ENCODE measurements at places on chromosomes 16 and 17. TPM values are rescaled to one million over a fixed set of nuclear protein-coding genes. Genes with fewer than 3 reads are reported as not detected.

ENKD1 gene
- 7.8 TPM for total RNA-seq

NEUROD2 gene
- not detected for total RNA-seq

IRF8 gene
- 3.5 TPM for total RNA-seq

ADORA2B gene
- total RNA-seq = not detected

NPIPA8 gene
- 1.0 TPM for total RNA-seq

FOXK2 gene
- total RNA-seq = 36.5 TPM

ST6GALNAC2 gene
- total RNA-seq = not detected

GRCh38 chr16:68074850-68075555 lies 10.2 kb upstream of the NFATC3 start:
- DNase-seq = no peak

GRCh38 chr17:26775219-26775822 lies 518.6 kb upstream of the WSB1 start:
- DNase-seq = no peak

- DNase-seq = no peak
Measured at GRCh38 chr16:8740775-8741355, 56.6 kb downstream of the TMEM186 start.

DNA sequence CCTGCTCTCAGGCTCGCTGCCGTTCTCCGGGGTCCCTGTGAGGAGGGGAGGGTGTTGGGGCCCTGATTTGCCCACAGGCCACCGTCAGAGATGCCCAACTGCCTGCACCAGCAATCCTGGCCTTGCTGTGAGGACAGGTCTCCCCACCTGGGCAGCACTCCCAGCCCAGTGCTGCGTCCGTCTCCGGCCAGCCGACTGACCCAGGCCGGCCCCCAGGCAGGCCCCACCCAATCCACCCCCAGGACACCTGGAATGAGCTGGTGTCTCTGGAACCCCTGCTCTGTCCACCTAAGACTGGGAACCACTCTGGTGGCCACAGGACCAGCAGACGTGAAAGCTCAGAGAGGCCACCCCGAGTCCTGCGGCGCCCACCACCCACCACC lies 20.1 kb downstream of the PKD1 start:
- no peak for DNase-seq

GRCh38 chr17:79844869-79845600 lies 5.8 kb upstream of the CBX4 start:
- no peak for DNase-seq

- DNase-seq = no peak
Measured at GRCh38 chr16:89925596-89926079, 2.5 kb downstream of the TUBB3 start.

DNA sequence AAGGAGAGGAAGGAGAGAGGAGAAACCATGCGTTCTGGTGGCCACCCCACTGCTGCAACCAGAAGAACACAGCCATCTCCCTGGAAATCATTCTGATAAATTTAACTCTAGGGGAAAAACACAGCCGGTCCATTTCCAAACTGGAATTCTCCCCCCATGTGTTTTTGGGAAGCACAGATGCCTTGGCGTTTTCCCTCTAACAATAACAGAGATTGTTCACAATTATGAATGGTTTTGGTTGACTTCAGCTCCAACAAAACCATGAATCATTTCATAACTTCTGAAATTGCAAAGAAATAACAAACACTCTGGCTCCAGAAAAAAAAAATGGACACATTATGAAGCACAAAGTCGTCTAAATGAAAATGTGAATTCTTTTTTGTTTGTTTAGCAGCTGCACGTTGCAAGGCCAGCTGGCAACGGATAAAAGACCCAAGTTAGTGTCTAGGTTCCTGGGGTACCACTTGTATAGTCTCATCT lies 46.2 kb downstream of the GNAO1 start:
- no peak for DNase-seq

DNA sequence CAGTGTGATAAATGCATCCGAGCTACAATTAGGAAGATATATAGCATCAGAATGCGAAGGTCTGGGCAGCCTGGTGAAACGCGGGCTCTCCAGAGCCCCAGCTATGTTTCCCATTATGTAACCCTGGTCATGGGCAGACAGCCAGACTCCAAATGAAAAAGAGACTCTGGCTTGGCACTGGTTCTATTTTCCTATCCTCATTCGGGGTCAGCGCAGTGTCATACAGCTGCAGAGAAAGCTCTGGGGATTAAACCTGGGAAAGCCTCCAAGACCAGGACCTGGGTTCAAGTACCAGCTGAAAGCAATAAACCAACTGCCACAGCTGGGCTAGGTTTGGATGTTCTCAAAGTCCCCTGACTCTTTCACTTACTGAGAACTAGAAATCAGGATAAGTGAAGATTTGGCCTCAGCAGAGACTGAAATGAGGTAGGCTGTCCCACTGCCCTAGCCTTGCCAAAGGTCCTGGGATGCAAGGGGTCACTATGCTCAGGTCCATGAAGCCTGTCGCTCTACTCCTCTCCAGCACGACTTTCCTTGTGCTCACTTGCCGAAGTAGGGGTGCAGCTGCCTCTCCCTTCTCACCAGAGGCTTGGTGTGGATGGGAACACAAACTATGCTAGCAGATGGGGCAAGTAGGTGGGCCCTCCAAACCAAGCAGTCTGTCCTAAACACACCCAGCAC lies 123.8 kb downstream of the SMG6 start:
- DNase-seq = no peak

- DNase-seq = peak; percentile 51
Measured at GRCh38 chr16:90019543-90020259, 445 bp upstream of the DBNDD1 start.

DNA sequence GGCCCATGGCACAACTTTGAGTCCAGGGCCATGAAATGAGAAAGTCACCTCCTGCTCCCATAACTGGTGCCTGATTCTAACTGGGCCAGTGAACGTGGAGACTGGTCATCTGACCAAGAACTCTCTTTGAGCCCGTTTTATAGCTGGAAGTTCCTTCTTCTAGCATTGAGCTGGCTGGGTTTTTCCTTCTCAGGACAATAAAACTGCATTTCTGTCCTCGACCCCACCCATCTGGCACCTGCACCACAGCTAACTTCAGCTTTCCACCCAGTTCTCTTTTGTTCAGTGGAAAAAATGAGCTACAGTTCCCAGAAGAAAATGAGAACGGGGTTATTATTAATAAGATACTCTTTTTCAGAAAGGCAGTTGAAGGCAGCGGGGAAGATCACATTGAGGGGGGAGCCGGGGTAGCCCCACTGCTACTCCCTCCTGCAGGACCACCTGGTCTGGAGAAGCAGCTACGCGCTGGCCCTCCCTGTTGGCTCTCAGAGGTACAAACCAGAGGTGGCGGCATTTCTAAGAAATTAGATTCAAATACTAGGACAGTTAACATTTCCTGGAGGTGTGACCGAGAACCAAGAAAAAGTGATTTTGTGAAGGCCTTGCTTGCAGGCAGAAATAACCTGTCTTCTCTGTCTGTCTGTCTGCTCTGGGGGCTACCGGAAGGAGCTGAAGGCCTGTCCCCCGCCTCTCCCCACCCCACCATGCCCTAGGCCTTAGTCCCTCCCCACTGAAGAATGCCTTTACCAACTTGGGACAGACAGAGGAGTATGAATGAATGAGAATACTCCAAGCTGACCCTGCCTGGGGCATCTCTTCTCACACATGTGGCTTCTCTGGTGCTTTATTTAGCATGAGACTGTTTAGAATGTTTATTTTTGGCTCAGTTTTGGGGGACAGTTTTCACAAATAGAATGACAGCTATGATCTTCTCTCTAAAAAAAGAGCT lies 123.9 kb downstream of the XYLT1 start:
- DNase-seq = no peak

DNA sequence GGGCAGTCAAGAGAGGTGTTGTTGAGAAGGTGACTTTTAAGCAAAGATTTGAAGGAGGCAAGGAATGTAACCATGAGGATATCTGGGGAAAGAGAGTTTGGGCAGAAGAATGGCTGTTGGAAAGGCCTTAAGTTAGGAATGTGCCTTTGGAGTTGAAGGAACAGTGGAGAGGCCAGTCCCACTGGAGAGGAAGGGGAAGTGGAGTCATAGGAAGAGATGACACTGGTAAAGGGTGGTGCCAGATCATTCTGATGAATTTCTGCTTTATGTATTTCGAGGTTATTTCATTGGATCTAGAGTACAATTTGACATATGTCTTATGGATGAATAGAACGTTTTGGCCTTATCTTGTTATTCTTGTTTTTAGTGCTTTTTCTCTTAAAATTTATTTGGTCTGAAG lies 93.5 kb downstream of the WWP2 start:
- DNase-seq = no peak

- no peak for DNase-seq
Measured at GRCh38 chr16:60882816-60883215, 1153.4 kb downstream of the CDH8 start.

DNA sequence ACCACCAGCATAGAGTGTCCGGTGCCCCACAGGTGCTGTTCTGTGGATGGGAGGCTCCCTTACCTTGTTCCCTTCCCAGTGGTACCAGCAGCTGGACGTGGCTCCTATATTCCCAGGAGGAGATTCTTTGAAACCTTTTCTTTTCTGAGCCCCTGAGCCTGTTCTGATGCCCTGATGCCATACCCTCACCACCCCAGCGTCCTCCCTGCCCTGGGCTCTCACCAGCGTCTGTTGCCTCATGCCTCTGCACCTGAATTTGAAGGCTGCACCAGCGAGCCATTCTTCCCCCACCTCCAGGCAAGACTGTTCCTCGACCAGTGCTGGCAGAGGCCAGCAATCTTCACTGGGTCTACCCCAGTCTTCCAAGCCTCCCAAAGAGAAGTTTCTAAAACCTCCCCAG lies 505 bp downstream of the SOST start:
- DNase-seq = no peak

- peak; percentile 40 for DNase-seq
Measured at GRCh38 chr16:66578651-66579531, at the start of gene CMTM2. Gene CMTM2 (plus strand): TSS chr16:66579463. CDS start chr16:66579608, 145 bp downstream.

DNA sequence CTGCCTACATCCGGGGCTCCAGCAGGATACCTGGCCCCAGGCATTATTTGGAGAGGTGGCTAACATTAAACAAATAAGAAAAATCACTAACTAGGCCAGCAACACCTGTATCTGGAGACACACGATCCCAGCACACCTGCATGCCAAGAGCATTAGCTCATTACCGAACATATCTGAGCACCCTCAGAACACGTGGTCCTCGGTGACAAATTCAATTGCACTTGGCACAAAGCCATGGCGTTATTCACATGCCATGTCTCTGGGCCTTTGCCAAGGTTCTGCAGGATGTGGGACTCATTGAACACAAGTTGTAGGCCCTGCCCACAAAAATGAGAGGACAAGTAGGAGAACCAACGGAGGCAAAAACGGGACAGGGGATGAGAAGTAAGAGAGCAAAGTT lies 552.3 kb downstream of the TOX3 start:
- DNase-seq = no peak

GRCh38 chr17:44970136-44970741 lies 2.1 kb upstream of the C1QL1 start:
- DNase-seq = no peak

DNA sequence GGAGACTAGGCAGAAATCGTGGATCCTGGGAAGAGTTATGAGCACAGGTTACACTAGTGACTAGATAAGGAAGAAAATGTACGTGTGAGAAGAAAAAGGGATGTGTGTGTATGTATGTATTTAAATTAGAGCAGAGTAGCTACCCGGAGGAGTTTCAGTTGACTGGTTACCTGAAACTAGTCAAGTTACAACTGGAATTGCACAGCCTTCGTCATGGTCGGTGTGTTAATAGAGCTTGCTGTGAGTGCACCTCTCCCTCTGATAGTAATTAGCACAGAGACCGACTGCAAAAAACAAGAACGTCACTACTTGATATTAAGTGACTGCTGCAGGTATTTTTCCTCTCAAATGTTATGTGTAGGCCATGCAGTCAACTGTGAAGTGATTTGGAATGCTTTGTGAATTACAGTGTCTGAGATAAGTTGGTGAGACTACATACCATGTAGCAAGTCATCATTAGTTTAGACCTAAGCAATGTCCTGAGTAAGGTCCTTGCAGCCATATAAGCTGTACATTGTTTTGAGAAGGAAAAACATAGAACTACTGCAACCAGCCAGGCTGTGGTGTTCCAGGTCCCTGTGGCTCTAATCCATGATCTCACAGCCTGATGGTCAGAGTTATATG lies 95.7 kb downstream of the WNT3 start:
- DNase-seq = no peak

Data from naive thymus-derived CD4-positive, alpha-beta T cell (primary cell).